SK-N-SH (cell line): ENCODE measurements at places on chromosomes 11 and 22.
A peak's percentile ranks its signal among the peaks of the same experiment; 100 is the strongest.

DNA sequence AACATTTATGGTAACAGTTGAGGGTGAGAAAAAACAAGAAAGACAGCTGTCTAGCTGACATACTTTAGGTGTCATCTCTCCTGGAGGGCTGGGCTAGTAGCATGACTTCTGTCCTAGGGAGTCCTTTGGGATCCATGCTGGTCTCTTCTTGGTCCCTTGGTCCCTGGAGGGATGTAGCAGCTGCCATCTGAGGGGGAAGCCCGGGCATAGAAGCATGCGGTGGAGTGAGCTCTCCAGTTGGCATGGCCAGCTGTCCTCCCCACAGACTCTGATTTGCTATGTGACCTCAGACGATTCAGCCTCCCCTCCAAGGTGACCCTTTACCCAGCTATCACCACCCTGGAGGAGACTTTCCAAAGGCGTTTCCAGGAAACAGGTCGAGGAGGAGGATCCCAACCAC is 28.7 kb downstream of the POU2F3 start:
- no peak for DNase-seq

DNA sequence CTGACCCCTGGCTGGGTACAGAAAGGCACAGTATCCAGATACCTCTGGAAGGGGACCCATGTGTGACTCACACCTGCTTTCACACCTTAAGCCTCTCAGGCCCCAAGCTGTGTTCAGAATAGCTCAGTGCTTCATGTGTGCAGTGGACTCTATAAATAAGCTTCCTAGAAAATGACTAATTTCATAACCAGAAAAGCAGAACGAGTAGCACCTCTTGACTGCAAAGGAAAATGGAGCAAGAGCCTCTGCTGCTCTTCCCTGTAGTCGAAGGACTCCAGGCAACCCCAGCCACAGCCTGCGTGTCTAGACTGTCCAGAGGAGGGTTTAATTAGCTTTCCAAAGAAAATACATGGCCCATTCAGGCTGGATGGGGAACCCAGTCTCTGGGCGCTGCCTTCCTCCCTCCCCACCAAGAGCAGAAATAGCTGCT is 23.1 kb downstream of the PTPN5 start:
- DNase-seq: no peak

DNA sequence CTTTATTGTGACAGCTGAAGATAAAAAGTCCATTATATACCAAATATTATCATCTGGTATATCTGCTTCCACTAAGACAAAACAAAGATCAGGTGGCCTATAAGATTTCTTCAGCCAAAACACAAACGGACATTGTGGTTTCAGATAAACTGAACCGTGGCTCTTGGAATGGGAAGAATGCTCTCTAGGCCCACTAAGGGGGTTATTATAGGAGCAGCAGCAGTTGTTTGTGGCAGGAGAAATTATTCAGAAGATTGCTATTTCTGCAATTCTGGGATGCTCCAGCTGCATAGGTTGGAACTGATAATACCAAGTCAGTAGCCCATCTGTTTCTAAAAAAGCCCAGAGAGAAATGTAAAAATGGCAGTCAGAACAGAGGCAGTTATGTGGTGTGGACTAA is 145.3 kb downstream of the NCAM1 start:
- no peak for DNase-seq

GRCh38 chr11:19868871-19869270 is 156.2 kb downstream of the NAV2 start:
- DNase-seq: no peak

GRCh38 chr11:2769409-2770095 is 69.8 kb upstream of the KCNQ1OT1 start:
- DNase-seq: no peak

GRCh38 chr11:95076981-95077380 is 10.3 kb downstream of the SRSF8 start:
- no peak for DNase-seq

- peak; percentile 23 for DNase-seq
These were observed 37.0 kb upstream of the DNAJB7 start for GRCh38 chr22:40898850-40899357.

GRCh38 chr22:38755911-38756532 is at the start of gene SUN2:
Gene SUN2 (minus strand): TSS chr22:38755998. CDS start chr22:38752628, 3,370 bp downstream.
- DNase-seq: peak; percentile 95

GRCh38 chr11:33827206-33827605 is 52.9 kb upstream of the FBXO3 start:
- no peak for DNase-seq

GRCh38 chr11:1879941-1880720 is 11.6 kb downstream of the PRR33 start:
- peak; percentile 25 for DNase-seq

GRCh38 chr11:19978668-19979518 is 181.4 kb downstream of the DBX1 start:
- no peak for DNase-seq

GRCh38 chr11:60367009-60367408 is 11.3 kb upstream of the MS4A7 start:
- DNase-seq: no peak

- no peak for DNase-seq
These were observed 19.5 kb upstream of the SLC22A12 start for GRCh38 chr11:64571410-64572091.

DNA sequence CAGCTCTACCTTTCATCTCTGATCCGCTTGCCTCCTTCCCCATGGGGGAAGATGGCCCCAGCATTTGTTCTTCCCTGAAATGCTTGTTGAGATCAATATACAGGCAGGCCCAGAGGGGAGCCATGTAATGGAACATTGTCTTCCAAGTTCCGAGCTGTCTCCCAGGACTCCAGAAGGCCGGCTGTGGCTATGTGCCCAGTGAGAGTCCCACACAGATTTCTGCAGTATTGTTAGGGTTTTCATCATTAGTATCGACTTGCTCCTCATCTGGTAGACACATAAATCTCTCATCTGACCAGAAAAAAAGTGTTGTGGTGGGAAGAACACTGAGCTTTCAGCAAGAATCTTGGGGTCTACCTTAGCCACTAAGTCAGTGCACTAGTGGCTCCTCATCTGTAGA is 163.4 kb downstream of the TRIM29 start:
- DNase-seq: no peak

DNA sequence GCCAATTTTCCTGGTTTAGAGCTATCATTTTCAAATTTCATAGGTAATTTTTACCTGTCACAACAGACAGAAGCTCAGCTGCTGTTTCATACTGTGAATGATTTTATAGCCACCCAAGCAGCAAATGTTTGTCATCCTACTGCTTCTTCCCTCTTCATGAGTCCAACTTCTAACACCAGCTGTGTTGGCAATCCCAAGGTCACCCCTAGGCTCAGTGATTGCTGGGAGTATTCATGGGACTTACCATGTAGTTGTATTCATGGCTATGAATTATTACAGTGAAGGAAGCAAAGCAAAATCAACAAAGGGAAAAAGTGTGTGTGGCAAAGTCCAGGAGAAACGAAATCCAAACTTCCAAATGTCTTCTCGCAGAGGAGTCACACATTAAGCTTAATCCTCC is 28.5 kb downstream of the CUL5 start:
- no peak for DNase-seq

DNA sequence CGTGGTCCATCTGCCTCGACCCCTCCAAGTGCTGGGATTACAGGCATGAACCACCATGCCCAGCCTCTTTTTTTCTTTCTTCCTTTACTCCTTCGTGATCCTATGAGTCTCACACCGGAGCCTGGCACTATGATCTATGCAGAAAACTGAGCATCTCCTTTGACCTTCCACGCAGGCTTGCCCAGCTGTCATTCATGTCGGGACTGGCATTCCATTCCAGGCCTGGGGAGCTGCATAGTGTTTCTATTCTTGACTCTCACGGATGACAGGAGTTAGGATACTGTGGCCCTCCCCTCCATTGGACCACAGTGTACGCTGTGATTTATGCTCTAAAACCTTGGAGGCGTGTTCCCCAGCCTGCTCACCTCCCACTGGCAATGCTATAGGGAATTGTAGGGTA is 611.8 kb downstream of the BRD1 start:
- no peak for DNase-seq

GRCh38 chr11:93861808-93862207 is 11.4 kb upstream of the VSTM5 start:
- no peak for DNase-seq

DNA sequence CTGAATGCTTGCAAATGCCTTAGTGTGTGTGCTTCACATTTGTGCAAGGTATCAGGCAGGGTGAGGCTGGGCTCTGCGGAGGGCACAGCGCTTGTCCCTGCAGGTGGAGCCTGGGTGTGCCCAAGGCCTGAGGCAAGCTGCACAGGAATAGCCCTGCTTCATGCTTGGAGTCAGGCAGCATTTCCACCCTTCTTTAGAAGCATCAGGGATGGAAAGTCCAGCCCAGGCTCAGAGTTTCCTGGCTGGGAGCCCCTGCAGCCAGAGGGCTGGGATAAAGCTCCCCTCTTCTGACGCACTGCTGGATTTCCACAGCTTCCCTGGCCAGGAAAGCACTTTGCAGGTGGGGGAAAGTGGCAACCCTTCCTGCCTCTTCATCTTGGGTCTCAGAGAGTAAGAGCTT is 63.4 kb downstream of the GALNT18 start:
- no peak for DNase-seq

GRCh38 chr11:79834015-79834414 is 393.2 kb upstream of the TENM4 start:
- no peak for DNase-seq

DNA sequence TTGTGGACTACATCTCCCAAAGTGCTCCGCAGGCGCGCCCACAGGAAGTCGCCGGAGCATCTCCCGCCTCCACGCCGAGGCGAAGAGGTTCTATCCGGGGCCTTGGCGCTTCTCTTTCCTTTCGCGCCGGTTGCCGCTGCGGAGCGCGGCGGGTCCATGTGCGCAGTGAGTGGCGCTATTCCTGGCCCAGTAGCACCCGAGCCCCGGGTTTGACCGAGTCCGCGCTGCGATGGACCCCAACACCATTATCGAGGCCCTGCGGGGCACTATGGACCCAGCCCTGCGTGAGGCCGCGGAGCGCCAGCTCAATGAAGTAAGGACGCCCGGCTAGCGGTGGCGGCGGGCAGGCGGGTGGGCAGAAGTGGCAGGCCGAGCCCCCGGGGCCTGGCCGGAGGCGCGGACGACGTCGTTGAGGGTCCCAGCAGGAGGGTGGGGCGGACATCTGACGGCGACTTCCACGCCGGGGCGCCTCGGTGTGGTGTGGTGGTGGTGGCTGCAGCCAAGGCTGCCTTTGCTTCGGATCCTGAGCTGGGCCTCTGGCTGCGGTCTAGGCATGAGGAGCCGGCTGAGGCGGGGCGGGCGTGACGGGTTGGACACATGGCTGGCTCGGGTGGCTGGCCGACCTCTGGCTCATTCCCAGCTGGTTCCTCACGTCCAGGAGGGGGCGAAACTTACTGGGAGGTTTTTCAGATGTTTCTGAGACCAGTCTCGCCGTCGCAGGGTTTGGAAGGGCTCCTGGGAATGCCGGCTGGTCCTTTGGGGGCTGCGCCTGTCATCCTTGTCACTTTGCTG is at the start of gene IPO7:
TSS of gene IPO7 (plus strand) at position 118 of the 792 bp plus-strand sequence. CDS start at position 230, 112 bp downstream.
- DNase-seq: peak; percentile 94

- no peak for DNase-seq
These were observed 2093.5 kb downstream of the LRRC4C start for GRCh38 chr11:39365809-39366436.

- DNase-seq: no peak
These were observed 26.8 kb downstream of the TRIM44 start for GRCh38 chr11:35689081-35689996.

- DNase-seq: no peak
These were observed 5.3 kb downstream of the OSBP start for GRCh38 chr11:59610289-59610688.

- no peak for DNase-seq
These were observed 16.8 kb upstream of the CASTOR1 start for GRCh38 chr22:30305906-30306626.

DNA sequence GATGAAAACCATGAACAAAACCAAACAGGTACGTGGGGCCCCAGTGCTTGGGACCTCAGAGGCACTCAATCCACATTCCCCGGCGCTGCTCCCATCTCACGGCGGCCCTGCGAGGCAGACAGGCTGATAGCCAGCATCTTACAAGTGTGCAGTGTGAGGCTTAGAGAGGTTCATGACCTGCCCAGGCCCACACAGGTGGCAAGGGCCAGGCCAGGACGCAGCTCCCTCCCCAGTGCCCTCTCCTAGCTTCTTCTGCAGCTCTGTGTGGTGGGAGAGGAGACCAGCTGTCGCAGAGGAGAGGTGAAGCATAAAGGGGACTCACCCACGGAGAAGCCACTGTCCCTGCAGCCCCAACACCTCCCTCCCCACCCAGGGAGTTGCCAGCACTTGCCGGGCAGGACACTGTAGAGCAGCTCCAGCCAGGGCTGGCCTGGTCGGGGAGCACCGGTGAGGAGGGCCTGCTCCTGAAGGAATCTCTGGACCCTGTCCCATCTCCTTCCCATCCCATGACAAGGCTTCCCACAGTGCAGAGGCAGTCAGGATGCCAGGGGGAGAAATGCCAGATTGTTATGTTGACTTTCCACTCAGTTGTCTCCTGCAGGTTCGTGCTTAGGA is 92.4 kb upstream of the TMEM45B start:
- DNase-seq: no peak

DNA sequence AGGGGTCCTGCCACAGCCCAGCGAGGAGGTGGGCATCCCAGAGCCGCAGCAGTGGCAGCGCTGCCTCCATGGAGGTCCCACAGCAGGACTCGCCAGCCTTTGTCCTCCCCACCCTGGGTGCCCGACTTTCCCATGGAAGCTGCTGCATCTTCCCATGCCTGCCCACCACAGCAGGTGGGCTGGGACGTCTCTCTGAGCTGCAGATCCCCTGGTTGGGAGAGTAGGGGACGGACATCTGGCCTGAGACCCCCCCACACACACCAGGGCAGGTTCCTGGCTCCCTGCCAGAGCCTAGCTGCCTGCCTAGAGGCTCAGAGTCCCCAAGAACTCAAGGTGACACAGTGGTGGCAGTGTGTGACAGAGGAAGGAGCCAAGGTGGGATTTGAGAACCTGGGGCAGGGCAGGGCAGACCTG is 21.5 kb upstream of the PRR5 start:
- peak; percentile 75 for DNase-seq

DNA sequence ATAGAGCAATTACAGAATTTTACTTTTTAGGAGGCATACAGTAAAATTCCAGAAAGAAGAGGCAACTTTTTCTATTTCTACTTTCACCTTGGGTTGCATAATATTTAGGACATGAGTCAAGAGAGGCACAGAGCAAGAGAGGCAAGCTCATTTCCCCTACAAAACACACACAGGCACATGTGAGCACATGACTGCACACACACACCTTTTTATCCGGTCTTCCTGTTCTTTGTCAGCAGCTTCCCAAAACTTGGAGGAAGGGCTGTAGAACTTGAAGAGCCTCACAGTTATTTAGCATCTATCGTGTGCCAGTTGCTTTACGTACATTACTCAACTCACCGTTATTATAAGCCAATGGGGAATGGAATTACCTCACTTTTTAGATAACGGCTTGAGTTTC is 37.8 kb upstream of the CCDC179 start:
- DNase-seq: no peak
